ENCODE measurements at places on chromosomes 11 and 22.

DNA sequence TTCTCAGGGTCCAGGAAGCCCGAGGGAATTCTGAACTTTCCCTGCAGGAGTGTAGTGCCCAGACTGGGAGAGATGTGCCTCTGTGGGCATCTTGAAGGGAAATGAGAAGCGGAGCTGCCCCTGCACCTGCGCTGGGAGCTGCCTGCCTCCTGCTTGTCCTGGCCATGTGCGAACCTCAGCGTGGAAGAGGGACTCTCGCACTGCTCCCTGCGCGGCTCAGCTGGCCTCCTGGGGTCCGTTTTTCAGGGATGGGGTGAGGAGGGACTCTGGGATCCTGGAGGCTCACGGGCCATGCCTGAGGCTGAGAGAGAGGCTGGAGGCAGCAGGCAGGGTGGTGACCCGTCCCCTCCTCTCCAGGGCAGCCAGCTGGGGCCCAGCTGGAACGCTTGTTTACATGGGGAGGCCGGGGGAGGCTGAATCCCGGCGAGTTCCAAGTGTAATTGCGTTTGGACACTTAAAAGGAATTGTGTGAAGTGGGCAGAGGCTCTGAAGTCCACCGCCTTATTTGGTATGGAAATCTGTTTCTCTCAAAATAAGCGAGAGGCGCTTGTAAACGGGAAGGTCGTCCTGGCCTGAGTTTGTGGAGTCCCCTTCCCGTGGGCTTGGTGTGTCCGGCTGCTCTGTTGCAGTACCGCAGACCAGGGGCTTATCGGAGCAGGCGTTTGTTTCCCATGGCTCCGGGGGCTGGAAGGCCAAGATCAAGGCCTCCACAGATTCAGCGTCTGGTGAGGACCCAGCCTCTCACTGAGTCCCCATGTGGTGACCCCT is 1.2 kb upstream of the MRGPRF start:
- DNase-seq, result no peak

DNA sequence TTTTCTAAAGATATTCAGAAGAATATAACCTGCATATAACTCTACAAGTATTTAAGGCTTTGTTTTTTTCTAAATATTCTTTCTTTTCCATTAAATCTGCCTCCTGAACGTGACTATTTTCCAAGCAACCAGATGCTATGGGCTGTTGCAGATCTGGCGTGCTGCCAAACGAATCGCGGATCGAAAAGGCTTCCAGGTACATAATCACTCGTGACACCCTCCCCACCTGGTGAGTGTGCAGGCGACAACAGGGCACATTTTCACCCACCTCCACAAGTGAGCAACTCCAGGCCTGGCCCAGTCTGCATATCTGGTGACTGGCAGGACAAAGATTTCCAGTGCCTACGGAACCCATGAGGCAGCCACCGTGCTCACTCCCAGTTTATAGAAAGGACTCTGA is 660.1 kb downstream of the OPCML start:
- DNase-seq, result no peak

DNA sequence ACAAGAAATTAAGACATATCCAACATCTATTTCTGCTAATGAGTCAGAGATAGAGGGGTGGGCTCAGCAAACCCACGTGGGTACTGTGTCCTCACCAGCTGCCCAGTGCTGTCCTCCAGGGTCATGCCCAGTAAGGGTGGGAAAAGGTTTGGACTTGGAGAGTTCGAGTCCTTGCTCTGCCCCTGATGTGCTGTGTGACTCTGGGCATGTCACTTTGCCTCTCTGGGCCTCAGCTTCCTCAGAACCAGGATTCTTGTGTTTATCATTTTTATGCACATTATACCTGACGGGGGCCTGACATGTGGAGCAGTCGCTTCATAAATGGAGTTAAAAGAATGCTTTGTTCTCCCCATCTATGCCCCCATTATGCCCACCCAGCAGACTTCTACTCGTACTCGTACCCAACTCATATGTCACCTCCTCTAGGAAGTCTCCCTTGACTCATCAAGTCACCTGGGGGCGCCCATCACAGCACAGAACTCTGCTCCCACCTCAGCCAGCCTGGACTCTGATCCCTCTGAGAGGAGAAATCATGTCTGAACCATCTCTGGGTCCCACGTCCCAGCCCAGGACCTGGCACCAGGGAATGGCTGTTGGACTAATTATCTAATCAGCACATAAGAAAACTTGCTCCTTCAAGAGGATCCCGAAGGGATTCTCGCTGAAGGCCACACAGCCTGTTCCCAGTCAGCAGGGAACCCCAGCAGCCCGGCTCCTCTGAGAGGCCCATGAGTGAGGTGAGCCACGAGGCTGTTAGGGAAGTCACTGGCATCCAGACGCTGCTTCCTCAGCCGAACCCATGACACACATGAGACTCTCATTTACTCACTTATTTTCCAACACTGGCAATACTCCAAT is 38.7 kb upstream of the TSKU start:
- DNase-seq, result no peak

DNA sequence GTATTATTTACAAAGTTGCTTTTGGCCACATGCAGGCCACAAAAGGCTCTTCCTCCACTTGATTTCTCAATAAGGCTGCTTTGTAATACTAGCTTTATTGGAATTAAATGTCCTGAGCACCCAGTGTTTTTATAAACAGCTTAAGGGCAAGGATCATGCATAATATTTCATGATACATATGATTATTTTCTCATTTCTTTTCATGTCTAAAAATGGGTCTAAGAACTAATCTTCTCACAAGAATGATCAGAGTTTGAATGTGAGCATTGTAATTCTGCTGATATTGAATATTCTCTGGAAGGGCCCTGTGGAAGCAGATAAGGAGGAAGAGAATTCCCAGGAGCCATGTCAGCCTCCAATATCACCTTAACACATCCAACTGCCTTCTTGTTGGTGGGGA is at the start of gene OR52K2:
OR52K2 (plus strand) TSS at position 301 of the 400 bp plus-strand sequence; CDS start at position 346, 45 bp downstream.
- DNase-seq, result no peak

DNA sequence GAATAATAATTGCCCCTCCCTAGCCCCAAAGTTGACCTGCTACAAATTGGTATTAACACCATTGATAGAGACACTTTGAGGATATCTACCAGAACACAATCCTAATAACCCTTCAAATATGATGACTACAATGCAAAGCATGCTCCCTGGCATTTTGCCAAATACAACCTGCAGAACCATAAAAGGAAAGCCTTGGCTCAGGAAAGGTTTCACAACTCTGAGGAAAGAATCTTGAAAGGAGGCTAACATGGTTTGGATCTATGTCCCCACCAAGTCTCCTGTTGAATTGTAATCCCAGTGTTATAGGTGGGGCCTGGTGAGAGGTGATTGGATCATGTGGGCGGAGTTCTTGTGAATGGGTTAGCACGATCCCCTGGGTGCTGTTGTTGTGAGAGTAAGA is 140.4 kb upstream of the ARHGAP42 start:
- DNase-seq, result no peak

DNA sequence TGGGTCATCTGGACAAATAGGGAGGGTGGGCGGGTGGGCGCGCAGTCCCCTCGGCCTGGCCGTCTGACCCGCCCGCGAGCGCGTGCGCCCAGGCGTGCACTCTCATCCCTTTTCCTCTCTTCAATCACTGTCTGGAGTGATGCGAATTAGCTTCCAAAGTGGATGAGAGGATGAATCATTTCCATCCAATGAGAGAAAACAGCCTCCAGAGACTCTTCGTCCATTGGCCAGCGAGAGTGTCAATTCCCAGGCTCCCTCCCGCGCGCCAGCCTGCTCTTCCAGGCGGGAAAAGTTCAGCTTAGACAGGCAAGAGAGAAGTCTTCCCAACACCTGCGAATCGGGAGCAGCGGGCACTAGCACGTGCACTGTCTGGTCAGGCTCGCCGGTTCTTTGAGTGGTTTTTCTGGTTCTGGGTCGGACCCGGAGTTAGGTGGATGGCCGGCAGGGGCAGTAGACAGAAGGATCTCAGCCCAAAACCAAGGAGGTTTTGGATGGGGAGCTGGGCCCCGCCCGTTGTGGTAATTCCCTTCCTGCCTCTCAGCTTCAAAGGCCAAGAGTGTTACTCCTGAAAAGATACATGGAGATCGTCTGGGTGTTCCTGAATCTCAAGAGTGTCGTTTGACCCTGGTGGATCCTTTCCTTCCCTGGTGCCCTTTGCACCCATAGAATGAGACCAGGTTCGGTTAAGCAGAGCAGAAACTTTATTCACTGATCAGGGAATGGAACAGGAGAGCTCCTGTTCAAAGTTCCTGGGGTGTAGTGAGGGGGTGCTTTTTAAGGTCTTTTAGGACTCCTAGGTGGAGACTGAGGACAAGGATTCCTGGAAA is 33.4 kb upstream of the GLYATL1 start:
- no peak for DNase-seq

DNA sequence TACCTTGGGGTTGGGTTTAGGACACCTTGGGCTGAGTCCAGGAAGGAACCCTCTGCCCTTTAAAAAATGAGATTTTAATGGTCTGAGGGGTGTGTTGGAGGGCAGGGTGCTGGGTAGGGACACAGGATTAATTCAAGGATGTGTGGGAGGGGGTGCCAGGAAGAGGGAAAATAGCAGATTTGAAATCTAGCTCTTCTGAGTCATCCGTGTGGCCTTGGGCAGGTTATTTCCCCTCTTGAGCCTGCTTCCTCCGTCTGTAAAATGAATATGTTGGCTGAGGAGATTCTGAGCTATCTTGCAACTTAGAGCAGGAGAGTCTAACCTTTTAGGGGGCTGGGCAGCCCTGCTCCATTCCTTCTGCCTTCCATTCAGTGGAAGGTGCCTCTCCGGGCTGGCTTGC is 3.0 kb downstream of the TSPAN18 start:
- DNase-seq, result no peak

- no peak for DNase-seq
Measured at GRCh38 chr11:124322356-124322755, 2.4 kb upstream of the OR8D2 start.

GRCh38 chr11:71266114-71266833 is 13.9 kb upstream of the SHANK2 start:
- no peak for DNase-seq

DNA sequence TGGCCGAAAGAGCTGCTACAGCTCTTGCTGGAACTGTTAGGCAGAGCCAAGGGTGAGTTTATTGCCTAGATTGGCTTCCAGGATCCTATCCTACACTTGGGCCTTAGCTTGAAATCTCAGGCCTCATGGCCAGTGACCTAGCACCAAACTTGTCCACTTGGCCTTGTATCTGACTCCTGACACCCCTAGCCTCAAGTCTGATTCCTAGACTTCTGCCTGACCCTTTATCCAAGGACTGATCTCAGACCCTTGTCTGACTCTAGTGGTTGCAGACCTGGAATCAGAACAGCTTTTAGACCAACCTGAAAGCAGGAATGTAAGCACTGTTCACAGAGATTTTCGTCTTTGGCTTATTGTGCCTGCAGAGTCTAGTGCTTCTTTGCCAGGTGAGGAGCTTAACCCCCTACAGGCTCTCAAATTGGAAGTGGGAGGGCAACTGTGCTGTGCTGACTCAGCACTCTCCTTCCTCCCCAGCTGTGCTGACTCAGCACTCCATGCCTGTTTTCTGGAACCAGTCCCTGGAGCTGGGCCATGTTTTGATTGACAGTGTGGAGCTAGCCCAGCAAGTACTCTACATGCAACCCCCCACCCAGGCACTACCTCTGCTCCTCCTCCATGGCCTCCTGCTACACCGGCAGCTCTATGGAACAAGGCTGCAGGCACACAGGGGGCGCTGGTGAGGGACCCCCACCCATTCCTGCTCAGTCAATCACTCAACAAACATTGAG is 35.1 kb downstream of the RRP8 start:
- DNase-seq, result no peak

GRCh38 chr22:21680830-21681565 is 15.2 kb downstream of the PPIL2 start:
- no peak for DNase-seq

DNA sequence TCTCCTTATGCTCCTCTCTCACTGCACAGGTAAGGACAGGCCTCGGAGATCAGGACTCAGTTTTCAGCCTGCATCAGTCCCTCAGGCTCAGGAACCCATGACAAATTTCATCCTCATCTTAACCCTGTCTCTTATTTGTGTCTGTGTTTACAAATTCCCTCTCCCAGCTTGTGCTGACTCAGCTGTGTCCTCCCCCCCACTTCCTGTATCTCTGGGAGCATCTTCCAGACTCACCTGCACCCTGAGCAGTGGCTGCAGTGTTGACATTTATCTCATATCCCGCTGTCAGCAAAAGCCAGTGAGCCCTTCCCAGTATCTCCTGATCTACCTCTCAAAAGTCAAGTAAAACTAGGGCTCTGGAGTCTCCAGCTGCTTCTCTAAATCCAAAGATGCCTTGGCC is 65.6 kb upstream of the VPREB1 start:
- no peak for DNase-seq

- DNase-seq, result no peak
Measured at GRCh38 chr11:115659061-115659963, 155.1 kb upstream of the CADM1 start.

DNA sequence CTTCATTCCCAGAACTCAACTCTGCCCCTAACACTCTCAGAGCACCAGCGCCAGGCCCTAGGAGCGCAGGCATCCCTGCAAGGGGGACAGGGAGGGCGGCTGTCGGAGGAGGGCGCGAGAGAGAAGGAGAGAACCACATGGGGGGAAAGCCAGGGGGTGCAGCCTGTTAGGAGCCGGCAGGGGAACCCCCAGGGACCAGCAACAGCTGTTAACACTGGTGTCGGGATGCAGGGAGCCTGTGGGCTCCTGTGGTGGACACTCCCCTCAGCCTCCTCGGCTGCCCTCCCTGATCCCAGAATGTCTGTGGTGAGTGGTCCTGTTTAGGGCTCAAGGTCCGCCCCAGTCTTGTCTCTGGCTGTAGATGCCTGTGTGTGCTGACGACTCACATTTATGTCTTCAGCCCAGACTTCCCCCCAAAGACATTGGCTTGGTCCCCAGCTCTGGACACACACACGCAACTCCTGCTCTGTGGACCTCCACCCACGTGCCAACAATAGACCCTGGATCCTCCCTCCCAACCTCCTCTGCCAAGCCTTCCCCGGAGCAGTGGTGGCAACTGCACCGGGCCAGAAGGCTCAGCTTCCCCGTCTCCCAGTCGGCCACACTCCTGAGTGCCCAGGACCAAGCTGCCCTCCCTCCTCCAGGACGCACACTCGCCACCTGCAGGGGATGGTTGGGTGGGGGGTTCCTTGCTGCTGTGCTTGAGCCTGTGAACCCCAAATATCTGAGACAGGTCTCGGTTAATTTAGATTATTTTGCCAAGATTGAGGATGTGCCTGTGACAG is 817 bp upstream of the IFITM5 start:
- DNase-seq, result no peak

- DNase-seq, result no peak
Measured at GRCh38 chr11:83736684-83737083, 450.5 kb upstream of the CCDC90B start.

DNA sequence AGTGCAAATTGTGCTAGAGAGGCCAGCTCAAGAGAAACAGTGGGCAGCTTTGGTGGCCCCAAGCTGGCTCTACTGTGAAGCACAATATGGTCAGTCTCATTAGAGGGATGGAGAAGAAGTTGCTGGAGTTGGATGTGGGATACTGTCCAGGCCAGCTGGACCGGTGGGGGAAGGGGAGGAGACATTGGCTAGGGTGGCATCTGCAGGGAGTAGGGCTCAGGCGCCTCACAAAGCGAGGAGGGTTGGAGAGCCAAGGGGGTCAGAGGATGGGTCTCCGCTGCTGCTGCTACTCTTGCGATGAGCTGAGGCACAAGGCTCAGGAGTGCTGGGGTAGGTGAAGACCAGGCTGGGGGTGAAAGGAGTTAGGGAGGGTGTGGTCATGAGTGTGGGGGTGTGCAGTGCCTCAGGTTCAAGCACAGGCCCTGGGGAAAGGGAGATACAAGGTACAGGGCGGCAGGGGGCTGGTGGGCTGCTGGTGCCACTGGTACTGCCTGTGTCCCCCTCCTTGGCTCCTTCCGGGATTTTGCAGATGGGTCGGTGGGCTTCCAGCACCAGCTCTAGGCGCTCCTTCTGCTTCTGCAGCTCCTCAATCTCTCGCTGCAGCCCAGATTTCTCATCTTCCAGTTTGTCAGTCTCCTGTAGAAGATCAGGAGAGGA is 2.3 kb downstream of the CCDC85B start:
- DNase-seq, result no peak

- DNase-seq, result no peak
Measured at GRCh38 chr22:25210793-25211192, 8.6 kb upstream of the CRYBB2 start.
